Tibial nerve (tissue), 4 donors: ENCODE measurements at places on chromosomes 7 and 10. TPM values are rescaled to one million over a fixed set of nuclear protein-coding genes. Genes with fewer than 3 reads are reported as not detected.

Gene PHF14
- total RNA-seq = 48.9 TPM

Gene PDE6C
- total RNA-seq = not detected

Gene LRRD1
- 0.42 TPM for total RNA-seq

Gene PALD1
- 10.5 TPM for total RNA-seq

Gene TAS2R3
- 5.4 TPM for total RNA-seq

Gene NUTM2D
- 4.4 TPM for total RNA-seq

GRCh38 chr7:121344497-121344896 lies 15.7 kb downstream of the WNT16 start:
- no peak for DNase-seq

- no peak for DNase-seq
Observed at GRCh38 chr10:24279166-24279565, 70.2 kb downstream of the KIAA1217 start.

DNA sequence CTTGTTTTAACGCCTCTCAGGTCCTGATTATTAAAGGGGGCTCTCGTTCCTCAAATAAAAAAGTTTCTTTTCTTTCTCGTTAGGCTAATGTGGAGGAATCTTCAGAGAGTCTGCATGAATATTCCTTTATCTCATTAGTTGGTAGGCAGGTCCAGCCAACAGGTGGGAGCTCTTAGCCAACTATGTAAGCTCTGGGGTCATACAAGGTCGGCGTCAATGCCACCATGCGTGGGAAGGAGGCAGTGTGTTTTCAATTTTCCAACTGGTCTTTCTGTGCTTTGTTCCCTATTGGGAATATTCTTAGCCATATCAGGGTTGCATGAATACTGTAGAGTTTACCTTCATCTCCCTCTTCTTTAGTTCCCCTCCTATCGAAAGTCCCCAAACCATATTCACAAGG lies 118.5 kb upstream of the SVIL start:
- DNase-seq = no peak

- DNase-seq = no peak
Observed at GRCh38 chr10:37860494-37861190, 3.2 kb upstream of the ZNF248 start.

GRCh38 chr10:124346831-124347230 lies 71.9 kb downstream of the OAT start:
- DNase-seq = no peak

- no peak for DNase-seq
Observed at GRCh38 chr10:61642150-61642571, 20.6 kb upstream of the CABCOCO1 start.

DNA sequence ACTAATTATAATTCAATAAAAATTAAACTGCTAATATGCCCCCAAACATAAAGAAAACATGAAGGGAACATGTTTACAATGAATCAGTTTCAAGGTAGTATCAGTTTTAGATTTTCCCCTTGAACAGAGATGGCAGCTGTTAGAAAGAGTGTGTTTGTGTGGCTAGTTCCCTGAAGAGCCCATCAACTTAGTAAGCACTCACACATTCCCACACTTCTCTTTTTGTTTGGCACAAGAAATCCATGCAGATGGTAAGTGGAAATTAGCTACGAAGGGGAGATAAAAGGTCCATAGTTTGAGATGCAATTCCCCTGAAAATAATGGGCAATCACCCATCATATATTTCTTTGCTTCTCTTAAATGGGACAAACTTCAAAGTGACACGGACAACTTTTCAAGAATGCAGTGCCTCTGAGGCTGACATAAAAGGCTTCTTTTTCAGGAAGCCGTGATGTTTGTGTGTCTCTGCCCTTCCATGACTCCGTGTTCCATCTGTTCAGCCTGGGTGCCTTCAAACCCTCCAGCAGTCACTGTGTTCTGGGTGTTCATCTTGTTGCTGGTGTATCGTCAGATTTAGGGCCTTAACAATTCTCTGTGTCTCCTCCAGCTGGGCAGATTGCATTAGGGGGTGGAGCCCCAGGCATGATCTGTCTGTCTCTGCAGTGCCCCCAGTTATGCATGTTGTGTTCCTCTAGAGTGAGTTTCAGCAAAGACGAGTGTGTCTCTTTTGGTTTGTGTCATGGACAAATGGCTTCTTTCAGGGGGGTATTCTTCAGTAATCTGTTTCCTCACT lies 259.5 kb upstream of the NPY start:
- no peak for DNase-seq

- DNase-seq = no peak
Observed at GRCh38 chr10:78764436-78764835, 304.3 kb upstream of the ZMIZ1 start.

- DNase-seq = no peak
Observed at GRCh38 chr10:15540727-15541126, 169.6 kb upstream of the FAM171A1 start.

GRCh38 chr10:43963793-43964425 lies 315.2 kb upstream of the ZNF32 start:
- no peak for DNase-seq

DNA sequence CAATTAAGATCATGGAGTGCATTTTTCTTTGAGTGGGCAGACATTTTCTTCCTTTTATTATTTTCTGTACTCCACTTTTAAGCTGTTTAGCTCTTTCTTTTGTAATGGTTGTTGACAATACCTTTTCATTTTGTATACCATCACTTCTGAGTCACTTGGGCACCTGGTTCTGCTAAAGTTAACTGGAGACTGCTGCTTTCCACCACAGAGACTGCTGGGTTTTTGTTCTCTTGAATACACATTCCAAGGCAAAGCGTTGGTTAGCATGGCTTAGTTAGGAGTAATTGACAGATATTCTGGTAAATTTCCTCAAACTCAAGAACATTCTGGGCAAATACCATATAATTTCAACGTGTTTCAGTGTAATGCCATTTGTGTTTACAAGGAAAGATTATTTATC lies 541.9 kb upstream of the CELF2 start:
- no peak for DNase-seq

GRCh38 chr7:33547880-33548279 lies 357.5 kb upstream of the BMPER start:
- DNase-seq = no peak

- no peak for DNase-seq
Observed at GRCh38 chr10:124886195-124886594, 55.7 kb upstream of the ZRANB1 start.

GRCh38 chr10:44439239-44439957 lies 54.5 kb upstream of the CXCL12 start:
- no peak for DNase-seq
